ENCODE measurements at places on chromosomes 11 and 22.

- DNase-seq, result no peak
These were observed 25.6 kb downstream of the TIMP3 start for GRCh38 chr22:32827049-32827602.

- DNase-seq, result no peak
These were observed 88.4 kb upstream of the GNAZ start for GRCh38 chr22:22981670-22982571.

DNA sequence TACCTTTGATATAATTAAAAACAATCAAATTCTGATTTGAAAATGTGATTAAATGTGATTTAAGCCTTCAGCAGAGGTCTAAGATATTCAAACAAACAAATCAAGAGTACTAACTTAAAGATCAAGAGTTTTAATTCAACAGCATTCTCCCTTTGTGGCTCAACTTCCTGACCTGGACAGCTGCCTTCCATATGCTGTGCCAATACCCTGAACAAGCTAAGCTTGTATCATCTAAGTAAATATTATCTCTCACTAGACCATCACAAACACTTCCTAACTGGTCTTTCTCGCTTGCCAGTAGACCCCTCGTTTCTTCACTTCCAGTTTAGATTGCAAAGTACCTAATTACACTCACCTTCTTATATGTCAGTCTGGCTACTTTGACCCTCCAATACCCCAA is 35.9 kb upstream of the P4HA3 start:
- no peak for DNase-seq

GRCh38 chr11:86099874-86100273 is 31.0 kb upstream of the PICALM start:
- DNase-seq, result no peak

DNA sequence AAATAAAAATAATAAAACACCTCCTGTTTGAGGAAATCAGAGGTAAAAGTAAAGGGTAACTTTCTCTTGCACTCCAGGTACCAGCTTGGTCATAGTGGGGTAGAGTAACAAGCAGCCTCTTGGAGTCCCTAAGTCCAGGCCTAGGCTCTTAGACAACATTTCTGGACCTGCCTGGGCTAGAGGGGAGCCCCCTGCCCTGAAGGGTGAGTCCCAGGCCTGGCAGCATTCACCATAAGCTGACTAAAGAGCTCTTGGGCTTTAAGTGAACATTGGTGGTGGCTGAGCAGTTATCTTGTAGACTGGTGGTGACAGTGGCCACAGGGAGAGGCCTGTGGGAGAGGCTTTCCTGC is 18.6 kb upstream of the OR56A3 start:
- no peak for DNase-seq

DNA sequence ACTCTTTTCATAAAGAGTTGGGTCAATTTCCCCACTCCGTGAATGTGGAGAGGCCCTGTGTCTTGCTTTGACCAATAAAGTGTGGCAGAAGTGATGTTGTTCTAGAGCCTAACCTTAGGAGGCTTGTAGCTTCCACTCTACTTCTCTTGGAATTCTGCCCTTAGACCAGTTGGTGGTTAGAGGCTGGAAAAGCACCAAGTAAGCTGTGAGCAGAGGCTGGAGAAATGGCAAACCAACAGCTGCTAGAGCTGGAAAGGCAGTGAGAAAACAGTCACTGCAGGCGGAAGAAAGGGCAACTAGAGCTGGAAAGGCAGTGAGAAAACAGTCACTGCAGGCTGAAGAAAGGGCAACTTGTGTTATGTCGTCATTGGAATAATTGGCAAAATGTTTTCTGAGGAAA is 29.8 kb upstream of the MSANTD2 start:
- no peak for DNase-seq

- DNase-seq, result no peak
These were observed 811 bp downstream of the LRRC4C start for GRCh38 chr11:41458641-41459040.

GRCh38 chr11:17257196-17257595 is 19.3 kb upstream of the NUCB2 start:
- no peak for DNase-seq

DNA sequence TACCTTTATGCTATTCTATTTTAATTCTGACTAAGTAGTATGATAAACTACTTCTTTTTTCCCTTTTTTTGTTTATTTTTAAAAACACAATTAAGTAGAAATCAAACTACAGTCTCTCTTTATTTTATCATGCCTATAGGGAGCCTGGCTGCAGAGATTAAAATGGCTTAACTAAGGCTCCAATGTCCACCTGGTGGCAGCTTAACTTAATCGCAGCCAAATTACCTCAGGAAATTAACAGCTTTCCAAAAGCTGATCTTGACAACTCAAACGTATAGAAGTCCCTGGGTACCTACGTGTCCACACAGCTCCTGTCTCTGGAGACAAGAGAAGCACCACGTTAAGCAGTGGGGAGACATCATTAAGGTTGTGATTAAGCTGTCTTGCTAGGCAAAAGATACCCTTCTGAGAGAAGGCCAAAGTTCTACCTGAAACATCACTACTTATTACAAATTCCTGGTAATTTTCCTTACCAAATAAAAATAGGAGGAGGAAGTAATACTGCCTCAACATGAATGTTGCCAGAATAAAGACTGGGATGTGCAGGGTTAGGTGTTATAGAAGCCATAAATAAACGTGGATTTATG is 63.2 kb upstream of the SNX19 start:
- DNase-seq, result no peak

GRCh38 chr11:64504999-64505398 is 86.0 kb upstream of the SLC22A12 start:
- no peak for DNase-seq

- no peak for DNase-seq
These were observed 20.8 kb downstream of the BID start for GRCh38 chr22:17753401-17753989.

GRCh38 chr11:111088847-111089355 is 156.6 kb upstream of the POU2AF2 start:
- no peak for DNase-seq

DNA sequence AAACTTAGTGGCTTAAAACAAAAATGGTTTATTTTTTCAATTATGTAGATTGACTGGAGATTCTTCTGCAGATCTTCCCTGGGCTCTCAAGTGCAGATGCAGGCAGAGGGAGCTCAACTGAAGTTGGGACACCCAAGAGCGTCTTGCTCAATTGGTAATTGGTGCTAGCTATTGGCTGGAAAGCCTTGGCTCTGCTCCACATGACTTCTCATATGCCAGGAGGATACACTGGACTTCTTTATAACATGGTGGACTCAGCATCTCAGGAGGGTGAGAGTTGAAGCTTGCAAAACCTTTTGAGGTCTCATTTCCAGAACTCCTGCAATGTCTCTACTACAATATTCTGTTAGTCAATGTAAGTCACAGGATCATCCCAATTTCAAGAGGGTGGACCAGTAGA is 42.2 kb upstream of the PRSS23 start:
- DNase-seq, result no peak

DNA sequence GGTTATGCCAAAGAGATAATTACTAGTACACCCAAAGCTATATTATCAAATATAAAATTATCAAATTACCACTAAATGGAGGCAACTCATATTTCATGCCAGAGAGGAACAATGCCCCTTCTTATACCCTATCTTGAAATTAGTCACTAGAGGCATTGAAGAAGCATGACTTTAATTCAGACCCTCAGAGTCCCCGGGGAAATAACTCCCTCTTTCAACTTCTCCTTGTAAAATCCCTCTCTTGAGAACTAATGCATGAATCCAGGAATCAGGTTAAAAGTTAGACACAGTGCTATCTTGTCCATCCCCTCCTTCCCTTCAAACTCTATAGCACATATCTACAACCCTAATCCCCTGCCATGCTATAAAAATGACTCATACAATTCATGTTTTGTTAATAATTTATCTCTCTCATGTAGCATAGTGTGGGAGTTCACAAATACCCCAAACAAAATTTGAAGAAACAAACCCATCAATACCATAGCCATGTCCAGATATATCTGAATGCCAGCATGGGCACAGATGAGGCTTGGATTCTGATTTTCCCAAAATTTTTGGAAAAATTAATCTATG is 665.4 kb downstream of the KCNA4 start:
- DNase-seq, result no peak

DNA sequence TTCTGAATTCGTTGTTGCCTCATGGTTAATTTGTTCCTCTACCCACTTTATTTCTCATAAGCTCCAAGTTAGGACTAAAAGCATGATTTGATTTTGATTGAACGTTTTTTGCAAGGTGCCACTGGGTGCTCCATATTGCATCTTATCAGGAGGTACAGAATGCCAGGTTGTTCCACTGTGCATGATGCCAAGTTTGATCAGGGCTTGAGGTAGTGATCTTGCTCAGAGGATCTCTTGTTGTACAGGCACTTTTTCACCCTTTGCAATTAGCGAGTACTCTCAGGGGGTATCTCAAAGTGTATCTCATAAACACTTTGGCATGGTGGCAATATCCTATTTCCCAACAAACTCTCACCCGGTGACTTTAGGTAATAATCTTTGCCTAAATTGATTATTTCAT is 4.0 kb downstream of the GRAP2 start:
- DNase-seq, result no peak

GRCh38 chr11:34744511-34744910 is 123.6 kb downstream of the EHF start:
- DNase-seq, result no peak

DNA sequence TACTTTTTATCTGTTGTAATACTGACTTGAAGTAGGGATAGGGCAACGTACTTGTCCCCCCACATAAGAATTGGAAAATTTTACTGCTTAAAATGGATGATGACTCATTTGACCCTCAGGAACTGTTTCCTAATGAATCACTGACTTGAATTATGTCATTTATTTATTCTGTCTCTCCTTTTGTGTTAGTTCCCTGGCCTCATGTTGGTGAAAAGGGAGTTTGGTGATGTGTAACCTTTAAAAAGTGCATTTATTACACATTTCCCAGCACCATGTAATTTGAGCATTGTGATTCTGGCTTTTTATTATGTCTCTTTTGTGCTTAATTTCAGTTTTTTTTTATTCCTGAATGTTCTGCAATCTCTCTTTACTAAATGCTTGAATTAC is 20.3 kb upstream of the PGM2L1 start:
- peak; percentile 57 for DNase-seq

DNA sequence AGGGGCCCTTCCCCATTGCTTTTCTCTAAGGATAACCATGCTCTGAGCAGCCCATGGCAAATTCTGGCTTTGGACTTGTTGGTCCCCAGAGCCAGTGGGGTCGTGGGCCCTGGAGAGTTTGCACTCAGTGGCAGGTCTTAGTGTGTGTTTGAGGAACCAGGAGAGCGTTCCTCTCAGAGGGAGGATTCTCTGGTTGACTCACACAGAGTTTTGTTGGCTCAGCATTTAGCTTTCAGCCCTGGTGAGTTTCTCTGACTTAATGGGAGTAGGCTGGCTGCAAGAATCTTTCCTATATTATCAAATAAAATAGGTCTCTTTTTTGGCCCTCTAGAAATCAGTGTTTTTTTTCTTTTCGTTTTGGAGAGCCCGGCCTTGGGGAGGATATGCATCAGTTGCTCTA is 20.9 kb downstream of the ST14 start:
- no peak for DNase-seq

- no peak for DNase-seq
These were observed 26.0 kb downstream of the SCGB1A1 start for GRCh38 chr11:62444835-62445234.

DNA sequence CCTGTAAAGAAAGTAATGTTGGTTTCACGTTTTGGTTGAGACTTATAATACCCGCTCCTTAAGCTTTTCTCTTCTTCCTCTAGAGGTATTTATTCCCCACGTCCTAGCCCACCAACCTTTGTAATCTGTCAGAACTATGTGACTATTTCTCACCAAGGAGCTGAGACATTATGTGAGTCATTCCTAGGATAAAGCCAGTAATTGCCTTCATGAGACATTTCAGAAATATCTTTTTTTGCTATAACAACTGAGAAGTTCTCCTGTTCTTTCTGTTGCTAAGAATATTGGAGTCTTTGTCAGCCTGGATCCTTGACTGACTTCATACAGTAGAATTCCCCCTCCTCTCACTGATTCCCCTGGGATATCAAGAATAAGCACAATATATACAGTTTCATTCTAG is 1497.0 kb upstream of the TENM4 start:
- DNase-seq, result no peak

GRCh38 chr11:27640954-27641353 is 59.3 kb downstream of the BDNF start:
- DNase-seq, result no peak

GRCh38 chr11:17771841-17772401 is 37.3 kb downstream of the KCNC1 start:
- no peak for DNase-seq

DNA sequence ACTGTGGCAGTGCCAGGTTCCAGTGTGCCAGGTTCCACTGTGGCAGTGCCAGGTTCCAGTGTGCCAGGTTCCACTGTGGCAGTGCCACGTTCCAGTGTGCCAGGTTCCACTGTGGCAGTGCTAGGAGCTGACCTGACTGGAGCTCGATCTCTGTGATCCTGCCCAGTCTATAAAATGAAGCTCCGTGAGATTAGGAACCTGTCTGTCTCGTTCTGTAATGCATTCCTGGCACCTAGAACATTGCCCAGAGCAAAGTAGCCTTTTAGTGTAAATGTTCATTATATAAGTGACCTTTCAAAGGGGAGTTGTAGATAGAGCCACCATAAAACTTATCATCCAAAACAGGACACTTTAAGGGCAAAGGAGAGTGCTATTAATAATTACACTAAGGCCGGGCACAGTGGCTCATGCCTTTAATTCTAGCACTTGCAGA is 36.0 kb downstream of the ART5 start:
- no peak for DNase-seq

- DNase-seq, result no peak
These were observed 801.4 kb downstream of the FAM181B start for GRCh38 chr11:81932303-81932702.

DNA sequence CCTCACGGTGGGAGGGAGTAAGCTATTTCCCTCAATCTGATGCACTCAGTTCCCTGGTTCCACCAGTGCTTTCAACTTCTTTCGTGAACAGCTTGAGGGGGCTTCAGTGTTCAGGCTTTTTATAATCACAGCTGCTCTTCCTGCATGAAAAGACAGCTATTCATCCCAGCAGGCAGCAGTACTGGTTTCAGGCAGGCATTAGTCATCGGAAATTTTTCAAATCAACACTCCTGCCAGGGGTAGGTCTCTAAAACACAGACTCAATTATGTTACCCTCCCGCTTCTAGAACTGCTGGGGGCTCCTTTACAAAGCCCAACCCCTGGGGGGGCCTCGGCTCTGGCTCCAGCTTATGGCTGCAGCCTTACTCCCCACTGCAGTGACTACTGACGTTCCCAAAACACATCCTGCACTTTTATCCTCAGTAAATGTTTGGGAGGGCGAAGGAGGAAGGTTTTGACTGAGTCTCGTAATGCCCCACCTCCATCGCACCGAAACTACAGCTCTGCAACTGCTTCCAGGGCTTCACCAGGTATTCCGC is 5.8 kb downstream of the POLDIP3 start:
- DNase-seq, result no peak

All from kidney capillary endothelial cell (primary cell).